NCI-H2171 treated with DMSO at 0.1 percent for 48 hours (cell line): ENCODE measurements at places on chromosomes 7 and 10.

- DNase-seq, result no peak
Measured at GRCh38 chr10:127875916-127876315, 16.8 kb downstream of the CLRN3 start.

DNA sequence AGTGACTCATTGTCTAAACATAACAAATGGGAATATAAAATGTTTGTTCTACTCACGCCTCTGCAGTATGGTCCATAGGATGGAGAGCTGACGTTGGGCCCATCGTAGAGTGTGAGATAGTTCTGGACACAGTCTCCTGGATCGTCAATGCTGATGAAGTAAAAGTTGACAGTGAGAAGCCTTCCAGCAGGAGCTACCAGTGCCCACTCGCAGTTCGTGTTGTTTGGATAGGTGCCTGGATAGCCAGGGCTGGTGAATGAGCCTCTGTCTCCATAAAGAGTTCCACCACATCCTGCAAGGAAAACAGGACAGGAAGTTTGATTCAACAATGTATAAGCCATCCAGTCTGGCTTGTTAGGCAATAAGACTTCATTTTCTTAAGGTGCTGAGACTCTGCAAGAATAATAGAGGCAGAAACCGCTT, 79.6 kb downstream of the OR13A1 start:
- no peak for DNase-seq

GRCh38 chr7:80466636-80467035, 45.2 kb downstream of the GNAT3 start:
- DNase-seq, result no peak

- no peak for DNase-seq
Measured at GRCh38 chr10:99920901-99921300, 88.8 kb downstream of the DNMBP start.

- DNase-seq, result peak; percentile 44
Measured at GRCh38 chr7:140977741-140978140, 37.0 kb downstream of the MRPS33 start.

GRCh38 chr7:50336894-50337703, 32.6 kb downstream of the IKZF1 start:
- DNase-seq, result no peak

DNA sequence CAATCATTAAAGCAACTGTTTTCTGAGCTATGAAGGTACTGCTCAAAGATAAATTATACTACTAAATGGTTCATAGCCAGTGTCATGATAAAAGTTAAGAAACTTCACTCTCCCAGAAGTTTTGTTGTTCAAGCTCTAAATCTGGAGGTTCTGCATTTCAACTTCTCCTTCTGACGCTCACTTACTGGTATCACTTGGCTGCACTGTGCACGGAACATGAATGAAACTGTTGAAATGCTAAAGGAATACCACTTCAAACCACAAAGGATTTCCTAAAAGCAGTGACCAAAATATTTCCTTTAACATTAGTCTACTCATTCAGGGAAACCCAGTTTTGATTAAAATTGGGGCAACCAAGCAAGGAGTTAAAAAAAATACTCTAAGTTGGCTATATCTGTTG, 93.6 kb downstream of the UBE2H start:
- no peak for DNase-seq

DNA sequence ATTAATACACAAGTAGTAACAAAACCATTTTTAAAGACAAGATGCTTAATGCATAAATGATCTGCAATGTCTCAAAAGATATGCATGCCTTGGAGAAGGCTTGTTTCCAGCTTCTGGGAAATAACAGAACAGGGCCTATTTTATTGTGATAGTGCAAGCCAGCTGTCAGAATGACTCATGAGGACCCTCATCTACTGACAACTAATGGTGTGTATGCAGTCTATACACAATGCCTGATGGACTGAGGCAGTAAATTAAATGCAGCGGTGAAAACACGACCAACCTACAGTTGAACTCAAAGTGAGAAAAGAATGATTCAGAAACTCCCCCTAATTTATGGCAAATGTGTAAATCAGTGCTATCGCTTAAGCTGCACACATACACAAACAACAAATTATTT, 46.3 kb downstream of the VPS41 start:
- peak; percentile 42 for DNase-seq

- peak; percentile 60 for DNase-seq
Measured at GRCh38 chr7:6271694-6272440, 557 bp downstream of the CYTH3 start.

DNA sequence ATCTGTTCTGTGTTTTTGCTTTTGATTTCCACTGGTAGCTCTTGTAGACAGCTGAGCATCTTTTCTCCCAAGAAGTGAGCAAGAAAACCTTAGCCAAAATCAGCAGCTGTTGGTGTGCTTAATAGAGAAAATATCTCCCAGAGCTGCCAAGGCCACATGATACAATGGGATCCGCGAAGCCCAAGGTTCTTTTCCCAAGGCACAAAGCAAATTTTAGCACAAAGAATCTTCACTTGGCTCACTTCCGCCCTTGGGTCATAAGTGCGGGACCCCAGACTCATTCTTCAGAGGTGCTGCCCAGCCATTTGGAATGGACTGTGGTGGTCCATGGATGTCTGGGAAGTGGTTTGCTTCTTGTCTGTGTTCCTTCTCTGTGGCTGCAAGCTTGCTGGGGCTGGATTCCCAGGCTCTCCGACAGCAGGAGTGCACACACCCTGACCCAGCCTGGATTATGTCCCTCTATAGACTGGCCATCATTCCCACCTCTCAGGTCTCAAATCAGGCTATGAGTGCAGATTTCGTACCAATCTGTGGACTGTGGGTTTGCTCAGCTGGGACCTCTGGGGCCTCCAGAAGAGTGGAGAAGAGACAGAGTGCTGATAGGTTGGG, 93.0 kb upstream of the TMEM72 start:
- no peak for DNase-seq

GRCh38 chr10:34240039-34240438, 575.1 kb downstream of the PARD3 start:
- no peak for DNase-seq

DNA sequence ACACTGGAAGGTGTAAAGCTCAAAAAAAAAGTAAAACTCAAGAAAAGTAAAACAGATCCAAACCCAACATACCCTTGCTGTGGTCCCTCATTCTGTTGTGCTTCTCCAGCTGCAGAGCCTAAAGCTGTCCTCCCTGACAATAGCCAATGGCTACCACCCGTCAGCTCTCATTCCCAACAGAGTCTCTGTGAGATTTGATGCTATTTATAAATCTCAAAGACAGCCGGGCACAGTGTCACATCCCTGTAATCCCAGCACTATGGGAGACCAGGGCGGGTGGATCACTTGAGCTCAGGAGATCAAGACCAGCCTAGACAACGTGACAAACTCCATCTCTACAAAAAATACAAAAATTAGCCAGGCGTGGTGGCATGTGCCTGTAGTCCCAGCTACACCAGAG, 116.0 kb downstream of the KMT2E start:
- no peak for DNase-seq

DNA sequence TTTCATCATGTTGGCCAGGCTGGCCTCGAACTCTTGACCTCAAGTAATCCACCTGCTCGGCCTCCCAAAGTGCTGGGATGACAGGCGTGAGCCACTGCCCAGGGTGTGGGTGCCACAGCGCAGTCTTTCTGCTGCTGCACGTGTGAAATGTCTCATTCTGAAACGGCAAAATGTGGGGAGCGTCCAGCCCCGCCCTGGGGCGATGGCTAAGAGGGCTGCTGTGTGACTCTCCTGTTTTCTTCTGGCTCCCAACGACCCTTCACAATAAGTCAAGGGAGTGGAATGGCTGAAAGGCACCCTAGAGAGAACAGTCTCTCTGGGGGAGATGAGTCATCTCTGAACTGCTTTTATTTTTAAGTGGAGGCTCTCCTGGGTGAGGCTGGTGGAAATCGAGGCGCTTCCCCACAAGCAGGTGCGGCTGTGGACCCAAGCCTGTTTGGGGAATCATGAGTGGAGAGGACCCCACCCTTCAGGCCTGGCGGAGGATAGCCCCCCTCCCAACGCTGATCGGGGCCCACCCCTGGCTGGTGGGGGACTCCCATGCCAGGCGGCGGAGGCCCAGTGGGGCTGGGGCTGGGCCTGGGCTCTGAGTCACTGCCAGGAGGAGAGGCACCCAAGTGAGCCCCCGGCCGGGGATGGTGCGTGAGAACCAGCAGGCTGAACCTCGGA, 18.0 kb downstream of the ADAP1 start:
- DNase-seq, result no peak

- DNase-seq, result no peak
Measured at GRCh38 chr10:110790913-110791506, 80.7 kb upstream of the PDCD4 start.

DNA sequence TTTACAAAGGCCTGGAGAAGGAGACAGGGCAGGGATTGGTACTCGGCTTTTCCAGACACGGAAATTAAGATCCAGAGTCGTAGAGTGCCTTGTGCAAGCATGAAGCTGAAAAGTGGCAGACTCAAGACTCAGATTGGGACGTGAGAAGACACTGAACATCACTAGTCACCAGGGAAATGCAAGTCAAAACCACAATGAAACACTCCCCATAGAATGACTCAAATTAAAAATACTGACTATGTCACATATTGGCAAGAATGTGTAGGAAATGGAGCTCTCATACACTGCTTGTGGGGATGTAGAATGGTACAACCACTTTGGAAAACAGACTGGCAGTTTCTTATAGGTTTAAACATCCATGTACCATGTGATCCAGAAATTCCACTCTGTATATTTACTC, 472.0 kb downstream of the RPS24 start:
- DNase-seq, result no peak

DNA sequence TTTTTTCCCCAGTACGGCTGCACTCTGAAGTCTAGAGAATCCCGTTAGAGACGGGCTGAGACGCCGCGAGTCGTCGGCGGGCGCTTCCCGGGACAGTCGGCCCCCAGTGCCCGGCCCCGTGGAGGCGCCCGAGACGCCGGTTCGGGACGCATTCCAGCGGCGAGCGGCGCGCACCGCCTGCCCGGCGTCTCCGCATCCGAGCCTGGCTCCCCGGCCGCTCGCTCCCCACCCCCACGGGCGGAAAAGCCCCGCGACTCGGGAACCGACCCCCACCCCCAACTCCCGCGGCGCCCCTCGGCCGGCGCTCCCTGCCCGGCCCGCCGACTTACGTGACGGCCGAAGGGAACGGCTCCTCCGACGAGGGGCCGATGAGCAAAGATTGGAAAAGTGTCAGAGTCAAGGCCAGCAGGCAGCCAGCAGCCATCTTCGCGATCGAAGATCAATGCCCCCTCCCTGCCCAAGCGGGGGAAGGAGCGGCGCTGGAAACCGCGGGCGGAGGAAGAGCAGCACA, 486 bp downstream of the CACNA2D1 start:
- DNase-seq, result peak; percentile 68

DNA sequence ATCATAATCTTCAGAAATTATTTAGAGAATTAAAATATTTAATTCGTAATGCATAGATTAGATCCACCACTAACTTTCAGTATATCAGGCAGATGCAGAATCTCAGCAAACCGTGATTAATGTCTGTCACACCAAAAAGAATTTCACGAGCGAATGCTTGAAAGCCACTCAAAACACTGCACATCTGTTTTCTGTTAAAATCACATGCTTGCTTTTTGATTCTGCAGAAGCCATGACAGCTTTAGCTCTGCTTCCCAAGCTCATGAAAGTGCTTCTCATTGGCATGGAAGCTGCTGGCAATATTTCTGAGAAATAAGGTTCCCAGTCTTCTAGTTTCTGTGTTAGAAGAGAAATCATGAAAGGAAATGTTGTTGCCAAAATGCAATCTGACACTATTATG, 837.8 kb upstream of the LRRN3 start:
- peak; percentile 41 for DNase-seq

DNA sequence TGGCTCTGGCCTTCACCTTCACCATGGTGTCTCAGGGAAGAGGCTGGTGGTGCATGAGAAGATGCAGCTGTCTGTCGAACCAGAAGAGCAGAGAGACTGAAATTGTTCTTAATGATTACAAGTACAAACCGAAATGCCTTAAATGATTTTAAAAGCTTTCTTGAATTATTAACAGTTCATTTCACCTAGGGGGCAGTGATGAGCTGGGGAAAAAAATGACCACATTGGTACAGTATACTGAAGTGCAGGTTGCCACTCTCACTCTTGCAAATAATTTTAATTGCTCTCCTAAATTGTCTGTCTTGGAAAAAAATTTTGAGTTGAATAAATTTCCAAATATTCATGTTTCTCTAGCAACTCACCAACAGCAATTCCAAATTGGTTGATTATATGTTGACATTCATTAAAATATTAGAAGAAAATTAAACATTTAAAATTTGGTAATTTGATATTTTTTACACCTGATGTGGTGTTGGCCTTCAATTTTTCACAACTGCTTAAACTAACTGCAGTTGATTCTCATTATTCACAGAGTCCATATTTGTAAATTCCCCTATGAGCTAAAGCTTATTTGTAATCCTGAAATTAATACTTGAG, 692.6 kb downstream of the ZWINT start:
- DNase-seq, result no peak

DNA sequence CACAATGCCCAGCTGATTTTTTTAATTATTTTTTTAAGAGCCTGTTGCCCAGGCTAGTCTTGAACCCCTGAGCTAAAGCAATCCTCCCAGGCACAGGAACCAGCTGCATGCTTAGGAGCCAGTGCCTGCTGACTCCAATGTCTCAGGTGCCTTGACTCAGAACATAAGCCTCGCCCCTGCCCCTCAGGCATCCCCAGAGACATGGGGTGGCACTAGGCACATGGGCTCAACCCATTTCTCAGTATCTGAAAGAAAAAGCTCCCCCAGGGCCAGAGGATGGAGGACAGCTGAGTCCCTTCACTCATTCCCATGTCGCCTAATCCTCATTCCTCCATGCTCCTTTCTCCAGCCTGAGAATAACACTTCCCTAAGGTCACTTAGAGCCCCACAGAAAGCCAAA, 39.1 kb downstream of the KCNH2 start:
- DNase-seq, result no peak

DNA sequence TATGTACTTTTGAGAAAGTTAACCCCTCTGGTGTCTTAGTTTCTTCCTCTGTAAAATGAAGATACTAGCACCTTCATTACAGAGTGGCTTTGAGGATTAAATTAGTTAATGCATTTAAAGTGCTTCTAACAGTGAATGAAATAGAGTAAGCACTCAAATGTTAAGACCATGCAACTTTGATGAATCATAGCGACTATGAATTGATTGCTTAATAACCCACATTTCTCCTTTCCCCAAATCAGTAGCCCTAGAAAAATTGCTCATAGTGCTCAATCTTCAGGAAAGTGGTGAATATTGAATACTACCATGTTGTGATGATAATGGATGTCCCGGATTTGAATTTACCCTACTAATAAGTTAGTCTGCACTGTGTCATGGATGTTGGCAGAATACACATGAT, 48.1 kb downstream of the CD36 start:
- DNase-seq, result no peak
